ENCODE measurements at places on chromosomes 6 and 20. TPM values are rescaled to one million over a fixed set of nuclear protein-coding genes. Genes with fewer than 3 reads are reported as not detected.

DNA sequence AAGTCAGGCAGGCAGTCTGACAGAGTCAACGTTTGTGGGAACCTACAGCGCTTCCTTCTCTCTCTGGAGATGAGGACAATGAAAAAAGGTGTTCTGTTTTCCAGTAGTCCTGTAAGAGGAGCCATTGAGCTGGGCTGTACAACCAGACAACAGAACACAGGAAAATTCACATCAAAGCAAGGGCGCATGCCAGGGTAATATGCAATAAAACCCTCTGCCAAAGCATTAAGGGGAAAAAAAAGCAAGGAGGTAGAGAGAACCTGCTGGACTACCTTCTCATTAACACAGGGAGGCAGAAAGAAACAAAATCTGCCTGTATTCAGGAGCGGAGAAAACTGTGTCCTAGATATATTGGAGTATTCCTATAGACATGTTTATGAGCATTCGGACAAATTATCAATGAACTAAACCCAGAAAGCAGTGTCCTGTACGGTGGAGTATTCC, 1.3 kb downstream of the RNF24 start:
- H3K4me3 ChIP-seq: peak overlapping the region; percentile 98
- H3K27ac ChIP-seq: peak overlapping the region; percentile 90
- H3K4me1 ChIP-seq: peaks cover 38% of the 10 kb centered on the region
- H3K27me3 ChIP-seq: no peaks in the 10 kb centered on the region
- no peaks in the 10 kb centered on the region for H3K36me3 ChIP-seq

GRCh38 chr6:1129131-1129530, 182.8 kb upstream of the FOXQ1 start:
- no peaks in the 10 kb centered on the region for H3K4me1 ChIP-seq
- no peaks in the 10 kb centered on the region for H3K27me3 ChIP-seq
- no peaks in the 10 kb centered on the region for H3K36me3 ChIP-seq
- no peak for DNase-seq
- H3K4me3 ChIP-seq: no peak overlapping the region

SEMG1 gene
- not detected for total RNA-seq

DNA sequence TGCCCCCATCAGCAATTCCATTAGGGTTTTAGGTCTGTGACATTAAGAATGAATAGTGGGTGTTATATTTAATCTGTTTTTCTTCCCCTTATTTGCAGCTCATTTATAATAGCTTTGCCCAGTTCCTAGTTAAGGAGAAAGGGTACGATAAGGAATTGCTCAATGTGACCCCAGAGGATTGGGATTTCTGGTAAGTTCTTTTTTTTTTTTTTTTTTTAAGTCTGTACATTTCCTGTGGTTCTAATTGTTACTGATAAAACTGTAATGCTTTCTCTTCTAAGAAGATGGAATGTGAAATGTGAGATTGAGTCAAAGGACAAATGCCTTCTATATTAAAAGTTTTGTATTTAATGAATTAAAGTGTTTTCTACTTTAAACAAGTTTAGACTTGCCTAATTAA, 5.5 kb downstream of the NT5DC1 start:
- H3K27me3 ChIP-seq: no peaks in the 10 kb centered on the region
- H3K4me3 ChIP-seq: no peak overlapping the region
- H3K27ac ChIP-seq: no peak overlapping the region
- H3K4me1 ChIP-seq: peaks cover 40% of the 10 kb centered on the region

GRCh38 chr6:27128311-27129094, 119.0 kb upstream of the PRSS16 start:
- no peak overlapping the region for H3K27ac ChIP-seq
- H3K4me3 ChIP-seq: no peak overlapping the region
- no peak for DNase-seq
- no peaks in the 10 kb centered on the region for H3K27me3 ChIP-seq
- peaks cover 10% of the 10 kb centered on the region for H3K4me1 ChIP-seq

IER3 gene
- total RNA-seq: 45.4 TPM

GRCh38 chr6:129843573-129843972, 17.5 kb downstream of the TMEM244 start:
- H3K4me1 ChIP-seq: no peaks in the 10 kb centered on the region
- no peak for DNase-seq
- no peaks in the 10 kb centered on the region for H3K36me3 ChIP-seq
- no peak overlapping the region for H3K27ac ChIP-seq
